ENCODE measurements at places on chromosomes 13 and 19. TPM values are rescaled to one million over a fixed set of nuclear protein-coding genes. Genes with fewer than 3 reads are reported as not detected.

Gene APC2
- 0.32 TPM for total RNA-seq

GRCh38 chr13:42255886-42256285 is 16.1 kb upstream of the AKAP11 start:
- no peak for DNase-seq

DNA sequence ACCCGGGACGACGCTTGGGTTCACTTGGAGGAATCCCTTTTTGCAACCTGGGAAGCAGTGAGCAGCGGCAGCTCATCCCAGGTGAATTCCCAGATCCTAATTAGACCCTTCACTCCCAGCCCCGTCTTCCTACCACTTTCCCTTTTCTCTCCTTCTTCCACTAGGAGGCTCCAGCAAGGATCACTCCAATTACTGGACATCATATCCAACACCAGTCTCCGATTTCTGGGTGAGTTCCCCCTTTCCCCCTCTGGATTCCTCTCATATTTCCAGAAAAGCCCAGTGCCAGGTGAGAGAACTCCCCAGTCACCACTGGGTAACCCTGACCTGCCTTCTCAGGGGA is 17.1 kb upstream of the ZSCAN4 start:
- DNase-seq: no peak

Gene ADAMTSL5
- total RNA-seq: 6.9 TPM

Measured in fibroblast of villous mesenchyme (primary cell).